ENCODE measurements at places on chromosomes 1 and 21.

GRCh38 chr1:81574408-81574807, 226.3 kb upstream of the ADGRL2 start:
- DNase-seq: no peak

GRCh38 chr1:84836145-84836544, 56.9 kb downstream of the LPAR3 start:
- no peak for DNase-seq

DNA sequence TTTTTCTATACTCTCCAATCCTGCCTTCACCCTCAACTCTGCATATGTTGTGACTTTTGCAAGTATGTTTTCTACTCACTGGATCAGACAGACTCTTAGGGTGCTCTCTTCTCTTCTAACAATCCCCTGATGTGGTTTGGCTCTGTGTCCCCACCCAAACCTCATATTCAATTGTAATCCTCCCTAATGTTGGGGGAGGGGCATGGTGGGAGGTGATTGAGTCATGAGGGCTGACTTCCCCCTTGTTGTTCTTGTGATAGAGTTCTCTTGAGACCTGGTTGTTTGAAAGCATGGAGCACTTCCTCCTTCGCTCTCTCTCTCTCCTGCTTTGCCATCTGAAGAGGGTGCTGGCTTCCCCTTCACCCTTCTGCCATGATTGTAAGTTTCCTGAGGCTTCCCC, 148.9 kb upstream of the IGSF21 start:
- DNase-seq: no peak

DNA sequence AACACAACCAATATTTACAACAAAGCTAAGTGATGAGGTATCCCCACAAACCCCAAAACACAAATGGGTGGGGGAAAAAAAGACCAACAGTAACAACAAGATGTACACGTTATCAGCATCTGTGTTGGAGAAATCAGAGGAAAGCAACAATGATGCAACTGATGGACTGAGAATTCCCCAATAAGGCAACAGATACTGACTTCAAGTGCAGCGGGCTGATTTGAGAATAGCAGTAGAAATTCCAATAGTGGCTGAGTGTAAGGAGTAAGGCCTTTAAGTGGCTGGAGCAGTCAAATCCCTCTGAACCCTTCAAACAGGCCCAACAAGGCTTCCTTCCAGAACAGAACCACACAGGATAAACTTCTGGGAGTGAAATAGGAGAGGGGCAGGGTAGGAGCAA, 97.6 kb downstream of the TM2D1 start:
- DNase-seq: no peak

DNA sequence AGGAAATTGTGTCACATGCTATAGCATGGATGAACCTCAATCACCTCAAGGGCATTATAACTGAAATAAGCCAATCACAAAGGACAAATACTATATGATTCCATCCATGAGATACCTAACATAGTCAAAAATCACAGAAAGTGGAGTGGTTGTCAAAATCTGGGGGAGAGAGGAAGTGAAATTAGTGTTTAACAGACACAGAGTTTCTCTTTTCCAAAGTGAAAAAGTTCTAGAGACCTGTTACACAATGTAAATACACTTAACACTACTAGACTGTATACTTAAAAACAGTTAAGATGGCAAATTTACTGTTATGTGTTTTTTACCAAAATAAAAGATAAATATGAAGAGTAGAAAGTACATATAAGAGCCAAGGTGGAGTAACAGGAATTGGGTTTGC, 31.8 kb downstream of the ZNF644 start:
- no peak for DNase-seq

- no peak for DNase-seq
Measured at GRCh38 chr1:228939881-228940392, 204.7 kb downstream of the RHOU start.

GRCh38 chr1:226637147-226637935, 88.8 kb downstream of the STUM start:
- peak; percentile 64 for DNase-seq

DNA sequence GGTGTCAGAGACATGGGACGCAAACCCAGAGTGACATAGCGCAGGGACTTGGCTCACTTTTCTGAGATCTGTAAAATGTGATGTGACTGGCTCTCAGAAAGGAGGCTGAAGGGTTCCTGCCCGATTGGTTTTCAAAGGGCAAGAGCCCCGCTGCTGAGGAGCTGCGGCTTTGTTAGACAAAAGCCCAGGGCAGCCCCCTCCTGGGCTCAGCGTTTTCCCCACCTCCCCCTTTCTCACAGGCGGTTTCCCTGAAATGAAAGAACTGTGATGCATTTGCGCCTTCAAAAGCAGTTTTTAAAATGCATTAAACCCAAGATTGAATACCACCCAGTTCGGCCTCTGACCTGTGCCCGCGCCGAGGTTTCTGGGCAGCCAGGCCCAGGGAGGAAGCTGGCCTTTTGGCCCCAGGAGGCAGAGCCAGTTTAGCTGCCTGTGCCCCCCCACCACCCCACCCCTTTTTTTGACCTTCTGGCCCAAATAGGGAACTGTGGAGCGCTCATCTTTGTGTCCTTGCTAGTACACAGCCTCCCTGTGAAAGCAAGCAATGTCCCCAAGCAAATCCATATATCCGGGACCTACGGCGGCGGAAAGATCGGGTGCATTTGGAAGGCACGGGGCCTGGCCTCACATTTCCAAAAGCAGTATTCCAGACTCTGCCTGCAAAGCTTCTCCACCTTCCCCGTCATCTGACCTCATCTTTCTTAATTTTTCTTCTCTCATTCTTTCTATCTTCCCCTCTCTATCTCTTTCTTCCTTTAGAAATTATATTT, 28.6 kb downstream of the CD247 start:
- no peak for DNase-seq

GRCh38 chr1:228872080-228872479, 136.8 kb downstream of the RHOU start:
- DNase-seq: no peak

GRCh38 chr1:75233302-75233929, 99.2 kb downstream of the LHX8 start:
- DNase-seq: no peak

GRCh38 chr1:181767001-181767708, 283.8 kb downstream of the CACNA1E start:
- no peak for DNase-seq

- no peak for DNase-seq
Measured at GRCh38 chr1:2948001-2948750, 73.1 kb upstream of the ACTRT2 start.

- DNase-seq: no peak
Measured at GRCh38 chr1:197307551-197307950, 39.5 kb downstream of the CRB1 start.

DNA sequence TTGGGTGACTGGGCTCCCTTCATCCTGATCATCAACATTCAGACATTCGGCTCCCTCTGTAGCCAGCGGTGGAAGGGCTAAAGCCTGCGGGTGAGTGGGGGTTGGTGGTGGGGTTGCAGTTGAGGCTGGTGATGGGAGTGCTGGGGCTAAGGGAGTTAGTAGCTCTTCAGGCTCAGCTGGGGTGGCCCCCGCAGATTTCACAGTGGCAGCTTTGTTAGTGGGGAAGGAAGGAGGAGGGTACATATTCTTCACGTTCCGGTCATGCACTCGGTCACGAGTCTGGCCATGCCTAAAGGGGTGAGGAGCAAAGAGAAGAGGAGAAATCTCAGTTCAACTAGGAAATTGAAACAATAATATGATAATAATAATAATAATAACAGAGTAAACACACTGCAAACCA, 6.8 kb downstream of the PSMB4 start:
- no peak for DNase-seq

DNA sequence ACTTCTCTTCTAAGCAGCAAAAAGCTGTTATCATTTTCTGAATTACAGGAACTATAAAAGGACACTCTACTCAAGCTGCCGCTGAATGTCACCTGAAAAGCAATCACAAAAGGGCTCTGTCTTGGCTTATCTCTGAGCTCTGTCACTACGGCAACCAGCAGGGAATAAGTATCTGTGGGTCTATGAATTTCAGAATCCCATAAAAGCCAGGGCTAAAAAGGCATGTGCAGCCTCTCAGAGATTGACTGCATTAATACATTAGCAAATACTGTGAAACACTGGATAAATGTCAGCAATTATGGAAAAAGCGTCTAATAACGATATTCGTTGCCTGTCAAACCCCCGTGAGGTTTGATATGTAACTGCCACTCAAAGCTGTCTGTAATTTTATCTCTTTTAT, 210.2 kb upstream of the DMRTA2 start:
- no peak for DNase-seq

GRCh38 chr21:39774227-39774626, 29.2 kb downstream of the IGSF5 start:
- DNase-seq: no peak

DNA sequence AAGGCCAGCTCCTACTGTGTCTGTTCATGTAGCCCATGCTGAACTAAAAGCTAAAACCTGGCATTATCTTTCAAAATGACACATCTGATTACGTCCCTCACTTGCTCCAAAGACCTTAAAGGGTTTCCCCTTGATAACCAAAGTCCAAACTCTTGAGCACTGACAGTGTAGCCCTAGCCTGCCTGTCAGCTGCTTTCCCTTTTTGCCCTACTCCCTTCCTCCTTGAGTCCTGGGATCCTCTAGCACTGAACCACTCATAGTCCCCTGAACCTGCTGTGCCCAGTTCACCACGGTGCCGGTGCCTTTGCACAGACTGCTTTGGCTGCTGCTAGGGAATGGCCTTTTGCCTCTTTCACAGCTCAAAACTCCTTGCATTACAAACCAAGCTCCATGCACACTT, 67.5 kb downstream of the PLXNA2 start:
- no peak for DNase-seq

DNA sequence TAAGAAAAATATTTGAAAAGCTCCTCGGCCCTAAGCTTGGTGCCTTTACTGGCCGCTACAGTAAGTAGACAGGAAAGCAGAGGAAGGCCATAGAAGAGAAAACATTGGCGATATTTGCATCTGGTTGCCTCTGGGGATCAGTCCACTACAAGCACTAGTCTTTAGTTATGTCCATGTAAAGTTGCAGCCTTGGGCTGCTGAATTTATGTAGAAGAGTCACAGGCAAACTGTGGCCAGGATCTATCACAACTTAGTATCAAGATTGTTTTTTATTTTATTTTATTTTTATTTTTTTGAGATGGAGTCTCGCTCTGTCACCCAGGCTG, 228.7 kb upstream of the CAMK1G start:
- no peak for DNase-seq

DNA sequence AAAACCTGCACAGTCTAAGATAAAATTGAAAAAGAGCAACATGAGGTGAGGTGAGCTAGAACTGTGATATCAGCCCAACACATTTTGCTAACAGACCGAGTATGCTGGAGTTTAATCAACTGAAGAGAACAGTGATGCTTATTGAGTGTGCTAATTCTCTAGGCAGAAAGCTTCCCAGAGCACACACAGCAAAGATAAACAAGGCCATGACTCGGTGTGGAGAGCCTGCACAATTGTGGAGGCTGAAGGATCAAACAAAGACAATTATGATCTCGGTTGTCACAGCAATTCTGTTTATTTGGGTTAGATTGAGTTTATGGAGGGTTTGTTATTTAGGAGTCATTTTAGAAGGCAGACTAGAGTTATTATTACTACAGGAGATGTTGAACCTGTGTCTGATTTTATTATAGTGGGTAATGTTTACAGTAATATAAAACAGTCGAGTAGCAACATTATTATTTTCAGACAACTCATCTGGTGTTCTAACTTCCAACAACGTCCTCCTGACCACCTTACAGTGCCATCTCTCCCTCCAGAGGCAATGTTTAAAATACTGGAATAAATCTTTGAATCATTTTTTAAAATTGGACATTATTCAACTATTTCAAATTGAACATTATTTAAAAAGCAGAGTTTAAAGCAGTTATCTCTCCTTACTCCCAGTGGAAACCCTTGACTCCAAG, 40.2 kb downstream of the DPT start:
- no peak for DNase-seq

DNA sequence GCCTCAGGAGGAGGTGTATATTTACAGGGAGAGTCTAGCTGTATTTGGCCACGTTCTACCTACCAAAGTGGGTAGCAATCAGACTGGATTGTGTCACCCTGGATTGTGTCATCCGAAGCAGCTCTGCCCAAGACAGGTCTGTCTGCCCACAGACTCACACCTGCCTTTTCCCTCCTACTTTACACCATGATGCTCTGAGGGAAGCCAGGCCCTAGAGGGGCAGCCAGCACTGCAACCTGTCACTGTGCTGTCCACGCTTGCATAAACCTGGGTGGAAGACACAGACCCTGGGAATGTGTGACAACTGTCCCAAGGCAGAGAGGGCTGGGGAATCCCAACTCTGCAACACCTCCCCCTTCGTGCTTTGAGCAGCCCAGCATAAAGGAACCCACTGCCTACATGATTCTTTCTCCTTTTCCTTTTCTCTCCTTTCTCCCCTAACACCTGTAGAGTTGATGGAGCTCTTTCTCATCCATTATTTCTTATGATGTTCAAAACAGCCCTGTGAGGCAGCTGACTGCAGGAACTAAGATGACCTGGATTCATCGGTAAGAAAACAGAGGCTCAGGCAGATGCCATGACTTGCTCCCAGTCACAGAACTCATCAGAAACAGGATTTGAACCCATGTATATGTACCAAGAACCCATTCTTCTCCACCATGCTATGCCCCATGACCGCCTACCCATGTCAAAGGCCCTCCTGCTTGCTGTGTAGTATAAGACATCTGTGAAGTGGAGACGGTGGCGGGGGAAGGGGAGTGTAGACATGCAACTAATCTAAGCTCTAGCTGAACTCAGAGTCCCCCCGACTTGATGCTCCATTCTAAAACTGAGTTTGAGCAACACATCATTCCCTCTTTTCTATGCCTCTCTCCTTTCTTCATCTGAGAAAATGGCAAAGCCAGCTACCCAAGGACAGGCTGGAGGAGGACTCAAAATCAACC, 55.9 kb downstream of the ITPKB start:
- DNase-seq: no peak

- DNase-seq: no peak
Measured at GRCh38 chr1:70760154-70760553, 287.5 kb downstream of the PTGER3 start.

- DNase-seq: no peak
Measured at GRCh38 chr1:203046984-203047630, 20.8 kb downstream of the PPFIA4 start.

DNA sequence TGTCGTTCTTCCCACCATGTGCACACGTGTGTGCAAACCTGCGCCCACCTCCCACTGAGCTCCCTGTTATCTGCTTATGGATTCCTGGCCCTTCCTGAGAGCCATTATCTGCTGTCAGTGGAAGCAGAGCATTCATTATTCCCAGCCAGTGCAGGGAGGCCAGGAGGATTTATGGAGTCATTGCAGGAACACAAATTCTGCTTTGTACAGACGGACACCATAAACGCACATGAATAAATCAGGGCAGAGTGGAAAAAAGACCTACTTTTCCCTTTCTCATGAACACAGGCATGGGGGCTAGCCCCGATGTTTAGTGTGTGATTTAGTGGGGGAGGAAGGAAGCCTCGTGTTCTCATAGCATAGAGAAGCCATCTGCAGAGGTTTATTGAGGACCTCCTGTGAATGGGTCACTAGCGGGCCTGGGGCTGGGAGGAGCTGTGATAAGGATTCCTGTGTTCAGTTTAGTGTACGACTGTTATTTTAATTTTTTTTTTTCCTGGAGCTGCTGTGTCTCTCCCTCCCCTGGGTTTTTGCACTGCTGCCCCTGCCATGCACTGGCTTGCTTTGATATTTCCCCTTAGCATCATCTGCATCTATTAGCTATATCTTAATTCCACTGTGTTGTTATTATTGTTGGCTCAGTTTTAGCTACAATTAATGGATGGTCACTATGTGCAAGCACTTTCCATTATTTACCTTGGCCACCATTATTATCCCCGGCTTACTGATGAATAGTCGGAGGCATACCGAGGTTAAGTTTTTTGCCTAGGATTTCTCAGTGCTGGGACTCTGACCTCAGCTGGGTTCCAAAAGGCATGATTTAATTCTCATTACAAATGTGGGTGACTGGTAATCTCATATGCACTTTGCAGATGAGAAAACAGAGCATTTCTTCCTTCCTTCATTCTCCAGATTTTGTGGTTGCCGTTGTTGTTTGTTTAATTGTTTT, 33.0 kb downstream of the HUNK start:
- no peak for DNase-seq
